GM04504 (cell line): ENCODE measurements at places on chromosomes 16 and 17.

DNA sequence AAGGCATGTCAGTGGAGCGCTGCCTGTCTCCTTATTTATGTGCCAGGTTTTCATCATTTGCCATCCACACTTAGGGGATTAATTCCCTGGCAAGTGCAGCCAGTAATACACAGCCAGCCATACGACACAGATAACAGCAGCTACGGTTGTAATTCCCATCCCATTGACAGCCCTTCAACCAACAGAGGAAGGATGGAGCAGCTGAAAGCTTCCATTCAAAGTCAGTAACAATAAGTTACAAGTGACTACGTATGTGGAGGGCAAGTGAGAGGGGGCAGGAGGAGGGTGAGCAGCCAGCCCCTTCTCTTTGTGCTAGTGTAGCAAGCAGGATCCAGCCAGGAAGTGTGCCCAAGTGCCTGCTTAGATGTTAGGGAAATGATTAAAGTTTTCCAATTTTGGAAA is 53.8 kb upstream of the LYRM9 start:
- no peak for DNase-seq

DNA sequence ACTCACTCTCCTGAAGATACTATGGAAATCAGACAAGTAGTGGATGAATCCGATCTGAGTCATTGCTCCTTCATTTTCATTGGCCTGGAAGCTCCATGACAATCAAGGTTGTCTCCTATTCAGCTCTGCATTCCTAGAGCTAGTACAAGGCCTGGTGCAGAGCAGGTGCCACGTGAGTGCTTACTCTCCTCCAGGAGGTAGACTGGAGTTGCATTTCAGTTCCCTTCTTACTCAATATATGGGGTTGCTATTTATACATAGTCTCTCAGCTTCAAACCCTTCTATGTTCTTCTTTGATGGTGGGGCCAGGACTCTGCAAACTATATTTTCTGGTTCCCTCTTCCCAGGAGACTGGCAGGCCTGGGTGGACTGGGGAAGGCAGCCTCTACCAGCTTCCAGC is 148.3 kb downstream of the ASIC2 start:
- no peak for DNase-seq

- DNase-seq: no peak
Measured at GRCh38 chr16:85573045-85573695, 40.0 kb upstream of the GSE1 start.

DNA sequence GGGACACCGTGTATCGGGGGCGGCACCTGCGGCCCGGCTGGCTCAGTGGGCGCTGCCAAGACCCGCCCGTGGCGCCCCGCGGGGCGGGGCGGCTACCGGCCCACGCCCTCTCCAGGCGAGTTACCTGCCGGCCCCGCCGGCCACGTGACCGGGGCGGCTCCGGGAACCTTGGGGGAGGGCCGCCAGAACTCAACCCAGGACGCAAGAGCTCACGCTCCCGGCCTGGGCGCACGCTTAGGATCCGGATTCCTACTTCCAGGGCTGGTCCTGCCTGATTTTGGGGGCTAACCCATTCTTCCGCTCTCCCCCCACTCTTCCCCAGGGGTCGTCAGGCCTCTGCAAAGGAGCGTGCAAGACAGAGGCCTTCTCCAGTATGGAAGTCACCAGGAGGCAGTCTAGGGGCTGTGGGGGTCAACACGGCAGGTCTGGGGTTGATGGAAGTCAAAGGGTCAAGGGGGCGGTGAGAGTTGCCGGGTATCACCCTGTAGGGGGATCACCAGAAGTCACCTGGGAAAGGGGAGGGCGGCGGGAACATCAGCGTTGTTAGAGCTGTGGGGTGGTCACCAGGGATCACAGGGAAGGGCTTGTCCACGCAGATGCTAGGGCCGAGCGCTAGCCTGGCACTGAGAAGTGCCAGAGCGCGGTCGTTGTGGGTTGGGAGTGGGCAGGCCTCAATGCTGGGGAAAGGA is 354 bp upstream of the ESRP2 start:
- no peak for DNase-seq

DNA sequence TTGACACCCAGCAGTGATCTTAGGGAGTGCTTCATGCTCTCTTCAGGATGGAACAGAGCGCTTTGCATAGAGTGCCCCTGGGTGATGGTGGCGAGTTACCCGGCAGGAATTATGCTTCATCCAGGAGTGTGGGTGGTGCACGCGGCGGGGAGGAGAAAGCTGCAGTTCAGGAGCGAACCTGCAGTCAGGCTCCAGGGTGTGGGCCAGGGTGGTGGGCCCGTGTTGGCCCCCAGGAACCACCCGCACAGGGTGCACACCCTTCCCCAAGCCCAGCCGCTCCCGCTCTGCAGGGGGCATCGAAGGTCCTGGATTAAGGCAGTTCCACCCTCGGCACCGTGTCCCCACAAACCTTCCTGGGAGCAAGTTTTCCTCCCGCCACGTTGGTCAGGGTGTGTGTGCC is 3.9 kb downstream of the RAB40C start:
- DNase-seq: no peak

- no peak for DNase-seq
Measured at GRCh38 chr16:85550953-85551924, 61.9 kb upstream of the GSE1 start.

GRCh38 chr17:54972406-54973138 is 4.0 kb downstream of the STXBP4 start:
- DNase-seq: no peak

GRCh38 chr16:4360538-4361021 is 9.5 kb upstream of the PAM16 start:
- DNase-seq: no peak

DNA sequence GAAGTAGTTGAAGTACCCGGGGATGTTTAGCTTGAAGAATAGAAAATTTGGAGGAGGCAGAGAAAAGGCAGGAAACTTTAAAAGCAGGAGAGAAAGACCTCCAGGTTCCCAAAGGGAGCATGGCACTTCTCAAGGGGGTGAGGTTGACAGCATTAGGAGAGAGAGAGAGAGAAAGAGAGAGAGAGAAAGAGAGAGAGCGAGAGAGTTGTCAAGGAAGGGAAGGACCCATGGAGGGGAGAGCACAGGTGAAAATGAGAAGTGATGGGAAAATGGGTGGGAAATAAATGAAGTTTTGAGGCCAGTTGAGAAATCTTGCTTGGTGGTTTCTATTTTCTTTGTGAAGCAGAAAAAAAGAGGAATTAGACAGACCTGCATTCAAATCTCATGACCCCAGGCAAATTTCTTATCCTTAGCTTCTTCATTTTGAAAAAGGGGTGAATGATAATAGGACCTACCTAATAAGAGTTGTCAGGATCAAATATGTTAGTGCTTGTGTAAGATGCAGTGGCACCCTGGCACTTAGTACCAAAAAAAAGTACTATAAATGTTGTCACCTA is 24.0 kb downstream of the PRKCB start:
- no peak for DNase-seq

DNA sequence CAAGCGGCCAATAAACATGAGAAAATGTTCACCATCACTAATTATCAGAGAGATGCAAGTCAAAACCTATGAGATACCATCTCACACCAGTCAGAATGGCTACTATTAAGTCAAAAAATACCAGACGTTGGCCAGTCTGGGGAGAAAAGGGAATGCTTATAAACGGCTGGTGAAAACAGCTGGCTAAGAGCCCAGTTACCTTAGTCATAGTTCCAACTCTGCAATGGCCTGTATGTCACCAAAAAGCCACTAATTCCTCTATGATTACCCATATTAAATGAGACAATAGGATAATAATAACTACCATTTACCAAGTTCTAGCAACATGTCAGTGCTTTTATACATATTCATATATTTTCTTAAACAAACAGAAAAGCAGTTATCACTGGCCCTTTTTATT is 42.9 kb upstream of the CDRT4 start:
- peak; percentile 63 for DNase-seq

DNA sequence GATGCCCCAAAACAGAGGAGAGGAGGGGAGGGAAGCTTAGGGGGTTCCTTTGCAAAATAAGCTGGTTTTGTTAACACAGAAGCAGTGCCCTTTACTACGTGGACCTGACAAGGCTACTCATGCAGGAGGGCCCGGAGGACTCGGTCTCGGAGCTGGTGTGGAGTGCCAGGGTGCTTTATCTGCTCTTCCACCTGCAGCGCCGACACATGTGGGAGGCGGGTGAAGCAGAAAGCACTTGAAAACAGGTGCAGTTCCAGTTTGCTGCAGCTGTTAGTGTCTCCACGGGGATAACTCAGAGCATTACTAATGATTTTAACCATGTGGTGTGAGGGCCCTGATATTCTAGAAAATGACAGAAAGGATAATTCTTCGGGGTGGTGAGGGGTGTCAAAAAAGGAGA is 35.0 kb upstream of the MNT start:
- DNase-seq: no peak

- peak; percentile 19 for DNase-seq
Measured at GRCh38 chr17:47686276-47686635, 7.7 kb upstream of the TBKBP1 start.
